ENCODE measurements at places on chromosomes 3 and 15.

GRCh38 chr3:14146381-14147065 lies 21.7 kb downstream of the TMEM43 start:
- no peak for DNase-seq

GRCh38 chr3:29697989-29698388 lies 417.1 kb downstream of the RBMS3 start:
- DNase-seq, result no peak

DNA sequence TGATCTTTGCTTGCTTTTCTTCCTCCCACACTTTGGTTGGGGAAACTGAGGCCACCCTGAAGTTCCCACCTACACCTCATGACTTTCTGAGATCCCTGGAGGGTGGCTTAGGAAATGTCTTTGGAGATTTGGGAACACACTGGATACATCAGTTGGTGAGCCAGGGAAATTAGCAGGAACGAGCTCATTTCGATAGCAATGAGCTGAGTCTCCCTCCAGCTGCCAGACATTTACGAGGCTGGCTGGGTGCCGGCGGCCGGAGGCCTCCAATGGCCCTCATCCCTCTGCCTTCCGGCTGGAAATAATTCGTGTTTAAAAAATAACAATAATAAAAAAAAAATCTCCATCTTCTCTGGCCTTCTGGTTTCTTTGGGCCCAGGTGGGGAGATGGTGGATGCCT lies 38.8 kb downstream of the SMAD6 start:
- DNase-seq, result no peak

DNA sequence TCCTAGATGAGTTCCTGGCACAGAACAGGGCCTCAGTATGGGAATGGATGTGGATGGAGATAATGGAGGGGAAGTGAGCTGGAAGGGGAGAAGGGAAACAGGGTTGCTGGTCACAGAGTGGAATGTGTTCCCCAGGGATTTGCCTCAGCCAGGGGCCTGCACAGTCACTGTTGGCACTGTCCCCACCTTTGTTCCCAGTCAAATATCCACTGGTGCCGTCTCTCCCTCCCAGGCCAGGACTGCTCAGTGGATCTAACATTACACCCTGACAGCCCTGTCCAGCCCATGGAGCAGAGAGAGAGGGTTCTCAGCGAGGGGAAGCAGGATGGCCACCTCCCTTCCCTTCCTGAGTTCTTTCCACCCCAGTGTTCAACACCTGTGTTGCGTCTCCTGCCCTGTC lies 1.5 kb upstream of the PPP1R2 start:
- no peak for DNase-seq

DNA sequence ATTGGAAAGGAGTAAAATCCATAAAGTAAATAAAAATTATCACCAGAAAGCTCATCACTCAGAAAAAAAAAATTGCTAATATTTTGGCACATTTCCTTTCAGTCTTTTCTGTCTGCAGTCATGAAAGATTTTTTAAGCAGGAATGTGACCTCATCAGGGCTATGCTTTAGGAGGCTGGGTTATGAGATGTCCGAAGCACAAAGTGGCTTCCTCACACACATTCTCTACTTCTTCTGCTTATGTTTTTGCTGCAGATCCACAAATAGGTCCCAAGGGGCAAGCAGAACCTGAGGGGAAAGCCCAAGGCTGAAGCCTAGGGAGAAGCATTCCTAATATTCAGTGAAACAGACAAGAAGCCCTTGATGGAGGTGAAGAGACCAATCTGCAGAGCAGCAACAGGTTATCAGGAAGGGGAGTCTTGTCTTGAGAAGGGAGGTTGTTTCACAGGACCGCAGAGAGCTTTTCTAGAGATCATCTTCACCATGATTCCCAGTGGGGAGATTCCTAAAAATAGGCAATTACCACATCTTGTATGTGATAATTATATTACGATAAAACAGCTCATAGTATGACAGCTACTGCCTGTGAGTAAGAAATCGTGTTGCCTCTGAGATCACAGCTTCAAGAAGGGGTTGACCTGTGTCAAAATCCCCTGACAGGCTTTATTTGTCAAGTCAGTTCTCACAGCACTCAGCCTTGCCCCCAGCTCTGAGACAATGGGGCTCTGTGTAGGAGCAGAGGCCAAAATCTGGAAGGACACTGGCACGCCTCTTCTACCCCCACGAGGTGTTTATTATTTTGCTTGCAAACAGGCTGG lies 60.5 kb downstream of the IGF2BP2 start:
- no peak for DNase-seq

DNA sequence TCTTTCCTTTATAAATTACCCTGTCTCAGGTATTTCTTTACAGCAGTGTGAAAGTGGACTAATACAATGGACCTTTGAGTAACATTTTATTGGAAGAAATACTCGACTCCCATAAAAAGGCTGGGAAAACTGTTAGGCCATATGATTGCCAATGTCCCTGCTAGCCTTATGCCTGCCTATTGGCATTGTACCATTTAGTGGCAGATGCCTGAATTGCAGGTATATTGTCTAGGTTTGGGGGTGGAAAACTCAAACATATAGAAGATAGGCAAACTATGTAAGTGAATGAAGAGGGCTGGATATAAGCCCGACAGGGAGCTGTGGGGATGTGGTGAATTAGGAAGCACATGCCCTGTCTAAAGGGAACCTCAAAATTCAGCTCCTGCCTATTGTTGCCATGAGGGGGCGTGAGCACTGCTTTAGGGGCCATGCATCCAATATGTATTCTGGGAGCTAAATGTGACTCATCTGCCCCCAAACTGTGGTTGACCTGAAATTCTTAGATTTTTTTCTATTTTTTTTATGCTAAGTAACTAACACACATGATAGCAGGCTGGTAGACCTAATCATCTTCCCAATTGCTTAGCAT lies 65.2 kb upstream of the TRA2B start:
- DNase-seq, result no peak
